ENCODE measurements at places on chromosomes 12 and 14.

DNA sequence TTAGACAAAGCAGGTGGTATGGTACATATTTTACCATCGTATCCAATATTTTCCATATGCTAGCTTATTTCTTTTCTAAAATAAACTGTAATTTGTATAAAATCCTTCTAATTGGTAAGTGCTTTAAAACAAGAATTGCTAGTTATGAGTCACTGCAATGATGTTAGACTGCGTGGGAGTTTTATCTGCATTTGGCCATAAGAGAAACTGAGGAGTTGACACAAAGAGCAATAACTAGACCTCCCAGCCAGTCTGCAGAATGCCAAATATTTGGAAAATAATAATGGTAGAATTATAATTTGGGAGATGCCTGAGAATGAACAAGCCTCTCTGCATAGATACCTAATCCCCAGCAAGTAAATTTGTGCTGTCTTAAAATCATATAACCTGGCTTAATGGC, 61.7 kb upstream of the PTPRR start:
- DNase-seq: no peak

- DNase-seq: no peak
Measured at GRCh38 chr12:106133136-106134087, 5.3 kb downstream of the NUAK1 start.

GRCh38 chr12:121717041-121717699, 4.6 kb downstream of the TMEM120B start:
- no peak for DNase-seq

- no peak for DNase-seq
Measured at GRCh38 chr14:70021548-70022220, 142.5 kb downstream of the SMOC1 start.

GRCh38 chr12:89901906-89902642, 193.4 kb upstream of the ATP2B1 start:
- DNase-seq: no peak

DNA sequence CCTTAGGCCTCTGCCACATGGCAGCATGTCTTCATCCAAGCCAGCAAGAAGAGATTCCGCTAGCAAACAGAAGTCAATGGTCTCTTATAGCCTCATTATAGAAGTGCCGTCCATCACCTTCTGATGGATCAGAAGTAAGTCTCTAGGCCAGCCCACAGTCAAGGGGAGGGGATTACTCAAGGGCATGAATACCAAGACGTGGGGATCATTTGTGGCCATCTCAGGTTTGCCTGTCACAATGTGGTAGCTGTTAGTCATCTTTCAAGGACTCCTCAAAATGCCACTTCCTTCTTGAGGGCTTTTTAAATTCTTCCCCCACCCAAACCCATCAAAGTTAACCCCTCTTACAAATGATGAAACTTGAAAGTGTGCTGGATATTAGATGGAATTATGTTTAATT, 8.1 kb upstream of the ADCY6 start:
- no peak for DNase-seq

GRCh38 chr12:16563504-16563903, 42.5 kb downstream of the LMO3 start:
- DNase-seq: no peak

GRCh38 chr12:131592972-131593371, 117.9 kb upstream of the SFSWAP start:
- peak; percentile 80 for DNase-seq

DNA sequence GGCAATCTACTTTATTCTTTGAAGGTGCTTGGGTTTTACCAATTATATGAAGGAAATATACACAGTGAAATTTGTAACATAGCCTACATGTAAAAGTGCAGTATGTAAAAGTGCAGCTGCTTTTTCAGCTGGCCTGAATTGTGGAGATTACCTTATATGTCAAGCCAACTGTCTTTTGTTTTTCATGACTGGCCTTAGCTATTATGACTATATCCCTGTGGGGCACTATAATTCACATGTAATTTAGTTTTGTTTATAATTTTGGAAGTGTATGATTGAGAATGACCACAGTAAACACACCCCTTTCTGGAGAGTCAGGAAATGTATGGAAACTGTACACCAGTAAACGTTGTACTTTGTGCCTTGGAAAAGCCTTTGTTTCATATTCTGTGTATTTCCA, 435.0 kb upstream of the STXBP6 start:
- no peak for DNase-seq
